T-helper 1 cell treated with Interleukin-12 subunit alpha and Interleukin-12 subunit beta and Interleukin-4 antibody, amounts not matched to agents 30 ng/mL and 1 ng/mL, for 36 hours (primary cell): ENCODE measurements at places on chromosomes 2 and 18. TPM values are rescaled to one million over a fixed set of nuclear protein-coding genes. Genes with fewer than 3 reads are reported as not detected.

Gene TUBB8B
- total RNA-seq = not detected in 2 replicates

Gene ABCA12
- not detected in 2 replicates for total RNA-seq

Gene NDC80
- total RNA-seq = 48.9 and 51.3 TPM in 2 replicates

Gene NIFK
- total RNA-seq = 78.7 and 91.2 TPM in 2 replicates

Gene PLGLB1
- 1.8 and 4.0 TPM in 2 replicates for total RNA-seq

Gene ZBTB7C
- total RNA-seq = 0.81 and 0.98 TPM in 2 replicates

Gene ZNF385B
- not detected in 2 replicates for total RNA-seq

Gene FKBP1B
- total RNA-seq = 0.66 and 1.4 TPM in 2 replicates

Gene FER1L5
- total RNA-seq = not detected in 2 replicates

Gene ELOA2
- total RNA-seq = not detected in 2 replicates

Gene IL1RL2
- not detected in 2 replicates for total RNA-seq

Gene CPLX4
- total RNA-seq = not detected in 2 replicates

Gene CYBRD1
- total RNA-seq = 0.76 and 0.96 TPM in 2 replicates

Gene FBLN7
- total RNA-seq = 14.3 and 14.7 TPM in 2 replicates

Gene TMEM169
- 2.1 and 3.8 TPM in 2 replicates for total RNA-seq

Gene CCDC74B
- 1.5 and 1.7 TPM in 2 replicates for total RNA-seq

Gene WDSUB1
- 4.6 and 5.3 TPM in 2 replicates for total RNA-seq

Gene REG1B
- total RNA-seq = not detected in 2 replicates

Gene IL36A
- total RNA-seq = 0.32 and 0.49 TPM in 2 replicates

Gene ARHGEF4
- 0.37 TPM in 1 of 2 replicates, not detected in the other for total RNA-seq

Gene NXPH2
- not detected in 2 replicates for total RNA-seq

Gene KANSL1L
- 5.4 and 6.1 TPM in 2 replicates for total RNA-seq

Gene MOGAT1
- total RNA-seq = not detected in 2 replicates

Gene MAP3K20
- 16.8 and 20.6 TPM in 2 replicates for total RNA-seq

Gene SOX11
- total RNA-seq = not detected in 2 replicates

Gene HJURP
- total RNA-seq = 50.8 and 55.8 TPM in 2 replicates

Gene FBXO15
- 0.46 and 0.49 TPM in 2 replicates for total RNA-seq

Gene LPIN1
- total RNA-seq = 77.4 and 81.1 TPM in 2 replicates

Gene ACVR1C
- 1.8 and 1.9 TPM in 2 replicates for total RNA-seq

Gene PAIP2B
- 0.66 and 0.74 TPM in 2 replicates for total RNA-seq

Gene RBFA
- 20.8 and 20.9 TPM in 2 replicates for total RNA-seq

Gene GLI2
- total RNA-seq = 2.5 TPM in 2 replicates

Gene IL1R2
- total RNA-seq = 1.0 and 1.4 TPM in 2 replicates

Gene PAPOLG
- 21.8 and 21.9 TPM in 2 replicates for total RNA-seq

Gene CCDC102B
- total RNA-seq = 2.5 and 3.4 TPM in 2 replicates
